Cardiac muscle cell (in vitro differentiated cells and primary cell): ENCODE measurements at places on chromosomes 2 and 18.

DNA sequence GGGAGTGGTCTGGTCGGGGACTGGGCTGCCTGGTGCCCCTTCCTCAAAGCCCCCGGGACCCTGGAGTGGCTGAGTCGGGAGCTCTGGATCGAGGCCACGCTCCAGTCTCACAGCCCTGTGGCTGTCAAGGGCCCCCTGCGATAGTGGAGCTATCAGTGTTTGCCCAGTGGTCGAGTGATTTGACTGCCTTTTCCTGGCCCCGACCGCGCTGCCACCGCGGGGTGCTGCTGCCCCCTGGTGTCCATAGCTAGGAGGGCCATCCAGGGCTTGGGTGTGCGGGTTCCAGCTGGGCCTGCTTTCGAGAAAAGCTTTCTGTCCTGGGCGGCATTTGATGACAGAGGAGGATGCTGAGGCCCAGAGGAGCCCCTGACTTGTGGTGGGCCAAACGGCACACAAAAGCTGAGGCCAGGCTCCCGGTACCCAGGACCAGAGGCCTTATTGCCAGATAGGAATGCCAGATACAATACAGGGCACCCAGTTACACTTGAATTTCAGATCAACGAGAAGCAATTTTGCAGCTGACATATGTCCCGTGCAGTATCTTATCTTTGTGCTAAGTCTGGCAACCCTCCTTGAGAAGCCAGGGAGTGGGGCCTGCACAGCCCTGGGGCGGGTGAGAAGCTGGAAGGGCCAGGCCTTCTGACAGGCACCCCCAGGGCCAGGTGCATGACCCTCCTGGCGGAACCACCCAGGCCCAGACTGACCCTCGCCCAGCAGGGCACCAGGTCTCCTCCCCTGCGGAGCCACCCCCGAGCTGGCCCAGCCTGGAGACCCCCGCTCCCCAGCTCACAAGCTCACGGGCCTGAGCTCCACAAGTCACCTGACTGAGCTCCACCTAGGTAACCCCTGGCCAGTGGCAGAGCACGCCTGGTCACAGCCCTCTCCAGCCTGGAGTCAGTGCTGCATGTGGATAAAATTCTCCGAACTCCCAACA lies 13.0 kb downstream of the ODC1 start:
- DNase-seq = peak; percentile 74

DNA sequence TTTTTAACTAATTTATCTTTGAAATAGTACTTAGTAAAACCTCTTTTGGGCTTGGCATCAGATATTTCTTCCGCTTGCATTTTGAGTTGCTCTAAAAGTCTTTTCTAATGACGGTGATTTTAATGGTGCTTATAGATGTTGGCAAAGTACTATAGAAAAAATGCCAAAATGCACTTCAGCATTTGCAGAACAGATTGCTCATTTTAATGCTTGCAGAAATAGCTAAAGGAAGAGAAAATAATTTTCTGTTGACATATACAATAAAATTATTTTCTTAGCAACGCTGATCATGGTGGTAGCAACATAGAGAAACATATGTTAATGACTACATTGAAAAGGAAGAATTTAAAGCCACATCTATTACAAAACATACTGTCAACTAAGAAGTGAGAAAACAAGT lies 170.7 kb downstream of the STK39 start:
- DNase-seq = no peak

DNA sequence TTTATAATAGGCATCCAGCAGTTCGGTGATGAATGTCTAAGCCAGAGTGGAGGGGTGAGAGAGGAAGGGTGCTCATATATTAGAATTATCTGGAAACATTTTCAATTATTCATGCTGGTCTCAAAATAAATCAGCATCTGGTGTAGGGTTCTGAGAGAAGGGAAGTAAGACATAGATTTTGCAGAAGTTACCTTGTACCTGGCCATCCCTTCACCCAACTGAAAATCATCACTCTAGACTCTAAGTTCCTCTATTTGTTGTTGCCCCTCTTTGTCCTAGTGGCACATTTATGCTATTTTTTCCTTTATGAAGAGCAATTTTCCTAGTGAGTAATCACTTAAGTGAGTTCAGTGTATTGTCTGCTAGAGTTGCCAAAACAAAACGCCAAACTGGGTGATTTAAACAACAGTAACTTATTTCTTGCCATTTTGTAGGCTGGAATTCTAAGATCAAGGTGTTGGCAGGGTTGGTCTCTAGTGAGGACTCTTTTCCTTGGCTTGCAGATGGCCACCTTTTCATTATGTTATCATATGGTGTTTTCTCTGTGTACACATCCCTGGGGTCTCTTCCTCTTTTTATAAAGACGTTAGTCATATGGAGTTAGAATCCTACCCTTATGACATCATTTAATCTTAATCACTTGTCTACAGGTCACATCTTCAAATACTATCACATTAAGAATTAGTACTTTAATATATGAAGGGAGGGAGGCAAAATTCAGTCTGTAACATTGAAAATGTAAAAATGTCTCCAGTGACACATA lies 129.9 kb upstream of the KLHL14 start:
- no peak for DNase-seq

DNA sequence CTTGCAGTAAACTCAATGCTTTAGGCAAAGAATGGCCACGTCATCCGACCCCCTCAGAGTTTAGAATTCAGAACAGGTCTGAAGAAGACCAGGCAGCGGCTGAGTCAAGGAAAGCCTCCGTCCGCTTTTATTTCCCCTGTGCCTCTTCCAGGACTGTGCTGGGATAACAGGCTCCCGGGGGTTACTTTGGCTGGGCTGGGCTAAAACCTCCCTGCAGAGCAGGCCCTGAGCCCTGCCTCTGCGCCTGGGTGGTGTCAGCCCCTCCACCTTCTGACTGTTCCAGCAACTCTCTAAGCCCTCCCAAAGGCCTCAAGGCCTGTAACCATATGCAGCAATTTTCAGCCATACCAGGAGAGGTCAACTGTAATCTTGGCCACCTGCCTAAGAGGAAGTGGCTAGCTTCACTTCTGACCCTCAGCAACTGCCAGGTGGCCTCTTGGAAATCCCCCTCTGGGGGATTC lies 166.5 kb downstream of the RPIA start:
- DNase-seq = peak; percentile 6

DNA sequence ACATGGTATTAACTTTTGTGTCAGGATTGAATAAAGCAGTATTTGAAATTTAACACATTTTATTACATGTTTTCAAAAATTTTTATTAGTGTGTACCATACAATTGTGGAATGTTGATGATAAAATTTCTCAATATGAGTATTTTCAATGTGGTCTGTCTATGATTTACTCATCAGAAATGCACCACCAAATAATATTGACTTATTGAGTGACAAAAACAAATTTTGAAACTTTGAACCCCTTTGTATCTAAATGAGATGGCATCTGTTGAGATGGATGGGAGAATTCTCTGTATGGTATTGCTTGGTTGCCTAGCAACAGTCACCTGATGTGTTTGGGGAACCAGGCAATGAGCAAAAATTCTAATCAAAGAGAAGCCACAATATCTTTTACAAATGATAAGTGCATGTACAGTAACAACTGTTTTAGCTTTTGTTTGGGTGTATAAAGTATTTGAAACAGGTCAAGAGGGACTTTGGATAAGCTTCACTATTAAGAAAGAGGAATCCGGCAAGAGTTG lies 400.1 kb downstream of the CCDC85A start:
- peak; percentile 10 for DNase-seq

- DNase-seq = no peak
Observed at GRCh38 chr18:44548291-44549221, 132.1 kb upstream of the SETBP1 start.
